CD4-positive, CD25-positive, alpha-beta regulatory T cell (primary cell): ENCODE measurements at places on chromosomes 2 and 18.

- DNase-seq: peak; percentile 21
Measured at GRCh38 chr2:204108330-204108751, 171.8 kb downstream of the ICOS start.

- DNase-seq: no peak
Measured at GRCh38 chr2:96601382-96602292, 36.5 kb downstream of the KANSL3 start.

DNA sequence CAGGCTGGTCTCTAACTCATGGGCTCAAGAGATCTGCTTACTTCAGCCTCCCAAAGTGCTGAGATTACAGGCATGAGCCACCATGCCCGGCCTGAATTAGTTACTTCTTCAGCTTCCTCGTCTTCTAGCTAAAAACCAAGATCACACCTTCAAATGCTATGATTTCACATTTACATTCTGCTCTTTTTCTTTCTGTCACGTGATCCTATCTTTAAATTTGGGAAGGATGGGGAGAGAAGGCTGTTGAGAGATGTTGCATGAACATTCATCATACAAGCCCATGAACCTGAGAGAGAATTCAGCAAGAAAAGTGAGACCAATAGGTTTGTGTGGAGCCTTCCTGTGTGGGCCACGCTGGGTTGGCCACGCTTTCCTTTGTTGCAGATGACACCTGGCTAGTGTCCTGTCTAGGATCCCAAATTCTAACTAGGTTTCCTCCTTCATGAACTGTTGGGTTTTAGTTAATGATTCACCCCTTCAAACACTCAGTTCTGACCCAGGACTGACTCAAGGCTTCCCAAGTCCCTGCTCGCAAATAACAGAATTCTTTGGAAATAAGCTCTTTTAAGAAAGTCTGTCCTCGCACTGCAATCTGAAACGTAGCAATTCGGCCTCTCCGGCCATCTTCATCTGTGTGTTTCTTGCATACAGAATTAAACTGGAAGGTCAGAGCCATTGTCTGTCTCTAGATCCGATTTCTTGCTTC lies 57.3 kb upstream of the CREB1 start:
- DNase-seq: no peak

- no peak for DNase-seq
Measured at GRCh38 chr2:156580501-156580900, 144.3 kb downstream of the GPD2 start.

DNA sequence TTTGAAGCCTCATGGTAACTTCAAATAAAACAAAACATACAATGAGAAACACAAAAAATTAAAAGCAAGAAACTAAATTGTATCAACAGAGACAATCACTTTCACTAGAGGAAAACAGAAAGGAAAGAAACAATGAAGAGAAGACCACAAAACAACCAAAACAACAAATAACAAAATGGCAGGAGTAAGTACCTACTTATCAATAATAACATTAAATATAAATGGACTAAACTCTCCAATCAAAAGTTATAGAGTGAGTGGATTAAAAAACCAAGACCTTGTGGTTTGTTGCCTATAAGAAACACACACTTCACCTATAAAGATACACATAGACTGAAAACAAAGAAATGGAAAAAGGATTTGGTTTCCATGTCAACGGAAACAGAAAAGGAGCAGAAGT lies 830.1 kb upstream of the TMEFF2 start:
- no peak for DNase-seq

DNA sequence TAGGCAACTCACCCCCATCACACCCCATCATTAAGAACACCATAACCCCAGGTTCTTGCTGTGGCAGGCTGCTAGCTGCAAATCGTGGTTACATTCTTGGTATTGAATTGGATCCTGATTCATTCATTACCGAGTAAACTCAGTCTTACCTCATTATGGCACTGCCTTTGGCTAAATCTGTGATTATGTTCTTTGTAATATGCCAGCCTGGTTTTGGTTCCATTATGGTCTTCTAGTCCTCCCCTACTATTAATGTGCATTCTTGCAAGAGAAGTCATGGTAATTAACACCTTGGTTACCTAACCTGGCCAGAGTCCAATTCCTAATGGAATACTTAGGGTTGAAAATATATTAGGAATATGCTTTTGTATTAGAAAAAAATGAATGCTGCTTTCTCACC lies 258.9 kb upstream of the APCDD1 start:
- DNase-seq: no peak
